ENCODE measurements at places on chromosomes 11 and 22. TPM values are rescaled to one million over a fixed set of nuclear protein-coding genes. Genes with fewer than 3 reads are reported as not detected.
A peak's percentile ranks its signal among the peaks of the same experiment; 100 is the strongest.

DNA sequence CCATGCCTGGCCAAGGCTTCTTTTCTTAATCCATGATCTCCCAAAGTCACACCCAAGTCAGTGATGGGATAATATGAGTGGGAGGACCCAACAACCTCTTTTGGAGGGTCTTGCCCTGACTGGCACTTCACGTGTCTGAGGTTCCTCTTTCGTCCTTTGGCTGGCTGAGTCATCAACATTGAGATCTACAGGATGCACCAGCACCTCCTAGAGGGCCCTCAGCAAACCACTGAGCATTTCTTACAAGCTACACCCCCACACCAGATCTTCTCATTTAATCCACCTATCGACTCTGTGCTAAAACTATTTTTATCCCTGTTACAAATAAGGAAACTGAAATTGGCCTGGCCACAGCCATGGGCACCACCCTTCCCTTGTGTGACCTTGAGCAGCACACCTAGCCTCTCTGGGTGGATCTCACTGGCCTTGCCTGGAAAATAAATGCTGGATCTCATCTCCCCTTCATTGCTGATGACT lies 63.4 kb downstream of the FLI1 start:
- DNase-seq = no peak

DNA sequence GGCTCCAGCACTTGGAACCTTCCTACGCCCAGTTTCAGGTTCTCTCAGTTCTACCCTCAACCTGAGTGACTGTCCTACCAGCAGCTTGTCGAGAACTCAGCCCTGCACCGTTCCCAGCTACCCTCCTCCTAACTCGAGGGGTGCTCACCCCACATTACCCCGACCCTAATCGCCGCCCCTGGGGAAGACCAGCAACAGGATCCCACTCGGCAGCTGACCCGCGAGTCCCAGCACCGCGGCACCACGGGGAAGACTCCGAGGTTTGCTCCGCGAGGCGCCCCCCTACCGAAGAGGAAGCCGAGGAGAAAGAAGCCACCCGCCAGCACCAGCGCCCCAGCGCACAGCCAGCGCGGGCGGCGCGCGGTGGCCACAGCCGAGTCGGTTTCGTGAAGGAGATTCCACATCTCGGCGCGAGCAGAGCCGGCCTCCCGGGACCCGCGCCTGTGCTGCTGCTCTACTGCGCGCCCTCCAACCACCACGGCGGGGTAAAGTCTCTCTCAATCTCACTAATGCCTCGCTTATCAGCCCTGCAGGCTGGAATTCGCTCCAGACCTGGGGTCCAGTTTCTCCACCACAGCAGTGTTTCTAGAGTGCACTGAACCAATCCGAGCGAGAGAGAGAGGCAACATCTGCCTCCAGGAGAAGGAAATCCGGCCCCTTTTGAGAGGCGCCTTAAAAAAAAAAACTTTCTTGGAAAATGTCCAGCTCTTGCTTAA lies at the start of gene FOLH1:
Gene FOLH1 (minus strand): TSS at position 597 of the 716 bp plus-strand sequence. CDS start 193 bp downstream, at position 404.
- DNase-seq = no peak

DNA sequence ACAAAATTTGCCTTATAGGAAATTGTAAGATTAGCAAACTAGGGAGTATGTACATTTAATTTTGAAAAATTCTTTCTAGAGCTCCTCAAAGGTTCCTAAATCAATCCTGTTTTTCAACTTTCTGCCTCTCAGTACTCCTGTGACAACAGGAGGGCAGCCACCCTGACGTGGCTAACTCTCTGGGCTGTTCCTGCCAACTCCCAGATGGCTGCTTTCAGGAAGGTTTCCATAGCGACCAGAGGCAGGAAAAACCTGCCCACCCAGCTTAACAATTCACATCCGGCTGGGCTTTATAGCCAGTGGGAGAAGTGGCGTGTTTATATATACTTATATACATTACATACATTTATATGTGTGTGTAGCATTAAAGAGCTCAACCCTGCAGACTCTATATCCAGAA lies 26.5 kb downstream of the SGSM3 start:
- DNase-seq = no peak

GRCh38 chr22:34293324-34293723 lies 373.0 kb upstream of the LARGE1 start:
- no peak for DNase-seq

GRCh38 chr11:65502555-65503367 lies 3.9 kb downstream of the MALAT1 start:
- no peak for DNase-seq

- DNase-seq = no peak
These were observed at the start of gene OSM for GRCh38 chr22:30266445-30267381. OSM (minus strand) TSS chr22:30266851; CDS start chr22:30266799, 52 bp downstream.

DNA sequence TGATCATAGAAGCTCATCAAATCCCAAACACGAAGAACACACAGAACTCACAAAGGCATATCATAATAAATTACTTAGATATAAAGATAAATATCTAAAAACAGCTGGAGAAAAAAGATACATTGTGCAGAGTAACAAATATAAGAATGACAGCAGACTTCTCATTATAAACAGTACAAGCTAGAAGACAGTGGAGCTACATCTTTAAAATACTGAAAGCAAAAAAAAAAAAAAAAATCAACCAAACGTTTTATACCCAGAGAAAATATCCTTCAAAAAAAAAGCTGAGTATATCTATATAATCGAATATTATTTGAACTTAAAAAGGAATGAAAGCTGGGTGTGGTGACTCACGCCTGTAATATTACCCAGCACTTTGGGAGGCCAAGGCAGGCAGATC lies 90.0 kb downstream of the SBF2 start:
- no peak for DNase-seq

DNA sequence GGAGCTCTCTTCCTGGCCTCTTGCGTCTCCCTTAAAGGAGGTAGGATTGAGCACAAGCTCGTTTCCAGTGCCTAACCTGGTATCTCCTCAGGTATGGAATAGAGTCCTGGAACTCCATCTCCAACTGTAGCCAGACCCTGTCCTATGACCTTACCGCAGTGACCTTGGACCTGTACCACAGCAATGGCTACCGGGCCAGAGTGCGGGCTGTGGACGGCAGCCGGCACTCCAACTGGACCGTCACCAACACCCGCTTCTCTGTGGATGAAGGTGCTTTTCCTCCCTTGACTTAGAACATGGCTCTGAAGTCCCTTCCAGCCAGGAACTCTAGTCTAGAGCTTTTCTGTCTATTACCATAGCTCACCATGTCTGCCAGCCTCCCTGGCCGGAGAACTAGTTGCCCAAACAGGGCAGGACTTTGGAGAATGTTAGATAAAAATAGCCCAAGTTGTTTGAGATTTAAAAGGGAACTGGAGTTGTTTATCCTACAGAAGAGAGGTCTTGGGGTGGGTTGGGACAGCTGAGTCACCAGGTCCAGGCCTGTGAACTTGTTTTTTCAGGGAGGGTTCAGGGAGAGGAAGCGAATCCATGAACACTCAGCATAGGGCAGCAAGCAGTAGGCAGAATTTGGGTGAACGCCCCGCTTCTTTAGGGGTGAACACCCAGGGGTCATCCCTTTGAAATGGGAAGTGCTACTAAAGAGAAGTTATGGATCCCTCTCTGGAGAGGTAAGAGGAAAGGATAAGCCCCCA lies 3.3 kb downstream of the IL10RA start:
- DNase-seq = no peak

DNA sequence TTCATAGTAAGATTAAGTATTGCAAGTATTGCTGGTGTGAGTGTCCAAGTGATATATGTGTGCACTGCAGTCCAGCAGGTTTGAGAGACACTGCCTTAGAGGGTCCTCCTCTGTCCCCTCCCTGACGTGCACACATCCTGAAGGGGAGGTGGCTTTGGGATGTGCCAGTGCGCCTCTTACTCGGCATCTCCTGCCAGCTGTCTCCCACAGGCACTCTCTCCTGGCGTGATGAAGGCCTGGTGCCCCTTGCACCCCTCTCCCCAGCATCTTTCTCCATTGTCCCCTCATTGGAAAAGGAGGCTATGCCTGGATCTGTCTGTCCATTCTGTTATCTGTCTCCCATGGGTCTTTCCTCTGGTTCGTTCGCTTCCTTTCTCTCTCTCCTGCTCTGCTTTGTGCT lies 24.2 kb downstream of the GTPBP1 start:
- no peak for DNase-seq

DNA sequence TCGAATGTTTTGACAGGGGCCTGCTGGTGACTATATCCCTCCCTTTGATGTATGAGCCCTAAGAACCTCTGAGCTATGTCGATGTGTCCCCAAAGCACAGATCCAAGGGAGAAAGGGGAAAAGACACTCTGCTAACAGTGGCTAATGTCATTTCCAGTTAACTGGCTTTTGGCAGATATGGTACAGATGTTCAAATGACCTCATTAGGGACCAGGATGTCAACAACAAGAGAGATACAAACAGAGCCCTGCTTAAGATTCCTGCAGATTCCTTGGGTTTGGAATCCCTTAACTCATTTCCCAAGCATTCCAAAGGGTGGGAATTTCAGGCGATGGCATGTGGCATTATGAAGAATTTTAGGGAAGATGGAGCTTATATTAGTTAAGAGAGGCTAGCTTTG lies 517.3 kb downstream of the SOX6 start:
- DNase-seq = no peak

- no peak for DNase-seq
These were observed 730.5 kb upstream of the CCDC179 start for GRCh38 chr11:23590596-23591308.

DNA sequence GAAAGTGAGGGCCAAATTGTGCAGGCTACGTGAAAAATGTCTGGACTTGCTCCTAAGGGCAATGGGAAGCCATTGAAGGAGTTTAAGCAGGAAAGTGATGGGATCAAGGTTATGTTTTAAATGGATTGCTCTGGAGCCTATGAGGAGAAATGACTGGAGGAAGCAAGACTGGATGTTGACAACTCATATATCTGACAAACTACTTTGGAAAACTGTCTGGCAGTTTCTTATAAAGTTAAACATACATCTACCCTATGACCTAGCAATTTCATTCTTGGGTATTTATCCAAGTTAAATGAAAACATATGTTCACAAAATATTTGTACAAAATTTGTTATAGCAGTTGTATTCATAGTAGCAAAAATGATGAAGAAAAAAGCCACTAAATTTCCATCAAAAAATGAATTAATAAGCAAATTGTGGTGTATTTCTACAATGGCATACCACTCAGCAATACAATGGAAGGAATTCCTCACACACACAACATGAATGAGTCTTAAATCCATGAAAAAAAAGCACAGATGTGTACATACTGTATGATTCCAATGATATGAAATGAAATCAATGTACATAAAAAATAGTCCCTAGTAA lies 24.1 kb downstream of the FZD4 start:
- no peak for DNase-seq

- DNase-seq = no peak
These were observed 620 bp downstream of the EFEMP2 start for GRCh38 chr11:65871811-65872548.

GRCh38 chr11:20762116-20762844 lies 92.9 kb downstream of the NELL1 start:
- no peak for DNase-seq

GRCh38 chr11:76682684-76683083 lies 12.1 kb upstream of the LRRC32 start:
- DNase-seq = no peak

GRCh38 chr11:6433998-6434660 lies 6.7 kb downstream of the HPX start:
- DNase-seq = no peak

DNA sequence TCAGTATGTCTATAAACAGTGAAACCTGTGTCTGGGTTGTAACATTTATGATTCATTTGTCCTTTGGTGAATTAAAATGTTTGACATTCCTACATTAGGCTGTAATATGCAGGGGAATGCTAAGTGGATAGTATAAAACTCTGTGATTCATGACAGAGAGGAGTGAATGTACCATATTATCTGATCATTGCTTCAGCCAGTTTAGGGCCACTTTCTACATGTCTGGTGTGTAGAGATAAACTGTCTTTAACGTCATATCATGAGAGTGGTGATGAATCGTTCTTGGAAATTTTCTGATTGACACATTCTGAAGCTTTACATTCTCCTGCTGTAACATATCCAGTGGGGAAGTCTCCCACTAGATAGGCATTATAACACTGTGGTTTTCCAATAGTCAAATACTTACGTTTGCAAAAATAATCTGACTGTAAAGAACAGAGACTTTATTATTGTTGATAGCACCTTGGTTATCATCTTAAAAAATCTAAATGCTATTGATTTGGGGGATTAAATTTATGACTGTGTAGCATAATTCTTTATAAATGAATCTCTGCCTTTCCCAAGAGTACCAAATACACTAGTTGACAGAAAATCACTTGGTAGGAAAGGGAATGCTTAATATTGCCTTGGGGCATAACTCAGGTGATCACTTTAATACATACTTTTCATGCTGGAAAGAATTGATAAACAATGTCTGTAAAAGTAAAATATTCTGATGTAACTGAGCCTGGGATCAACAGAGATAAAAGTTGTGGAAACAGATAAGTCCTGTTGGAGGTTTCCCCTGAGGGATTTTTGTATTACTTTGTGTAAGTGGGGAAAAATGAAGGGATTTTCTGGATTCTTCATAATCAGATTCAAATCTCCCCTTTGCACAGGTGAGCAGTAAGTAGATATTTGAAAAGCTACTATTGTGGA lies 427.9 kb downstream of the JRKL start:
- peak; percentile 17 for DNase-seq

- DNase-seq = no peak
These were observed 21.2 kb upstream of the IL17RA start for GRCh38 chr22:17063411-17064106.

DNA sequence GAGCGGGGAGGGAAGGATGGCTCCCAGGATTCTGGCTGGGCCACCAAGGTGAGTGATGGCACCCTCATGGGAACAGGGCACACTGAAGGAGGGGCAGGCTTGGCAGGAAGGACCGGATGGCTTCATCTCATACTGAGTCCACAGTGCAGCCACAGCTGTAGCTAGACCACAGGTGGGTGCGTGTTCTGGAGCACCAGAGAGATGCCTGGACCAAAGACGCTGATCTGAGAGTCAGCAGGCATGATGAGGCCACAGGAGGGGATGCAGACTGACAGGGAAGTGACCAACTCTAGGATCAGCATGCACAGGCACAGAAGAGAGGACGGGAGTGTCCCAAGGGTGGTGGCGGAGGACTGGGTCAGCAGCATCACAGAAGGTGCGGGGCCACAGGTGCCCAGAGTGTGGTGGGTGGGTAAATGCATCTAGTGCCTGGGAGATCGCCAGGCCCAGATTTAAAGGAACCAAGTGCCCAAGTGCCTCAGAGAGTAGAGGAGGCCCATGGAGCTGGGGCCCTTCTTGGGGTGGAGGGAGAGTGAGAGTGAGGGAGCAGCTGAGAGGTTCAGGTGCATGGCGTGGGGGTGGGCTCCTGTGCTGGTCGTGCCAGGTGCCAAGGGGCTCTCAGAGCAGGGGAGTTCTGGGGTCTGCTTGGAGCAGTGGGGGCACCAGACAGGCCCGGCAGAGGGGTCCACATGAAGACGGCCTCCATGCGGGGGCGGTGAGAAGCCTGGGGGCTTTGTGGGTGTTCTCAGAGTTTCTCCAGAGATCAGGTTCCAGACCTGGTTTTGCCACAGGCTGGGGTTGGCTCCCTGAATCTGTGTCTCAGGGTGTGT lies 113.7 kb downstream of the CEP164 start:
- DNase-seq = no peak

Gene TLCD5
- polyA plus RNA-seq = 8.0 TPM

Gene MFNG
- polyA plus RNA-seq = not detected

Gene OR6T1
- polyA plus RNA-seq = not detected

Gene PNPLA5
- polyA plus RNA-seq = not detected

Gene CAVIN3
- 81.8 TPM for polyA plus RNA-seq

Gene B4GAT1
- polyA plus RNA-seq = 12.7 TPM

Gene MS4A3
- not detected for polyA plus RNA-seq

Gene INSC
- not detected for polyA plus RNA-seq

Gene OR52A1
- not detected for polyA plus RNA-seq

Gene RFPL1
- not detected for polyA plus RNA-seq

Gene MIAT
- polyA plus RNA-seq = 1.2 TPM

Gene MB
- polyA plus RNA-seq = 0.06 TPM

Gene TRIM51
- polyA plus RNA-seq = not detected

All from BJ (cell line).